SW 1271 (cell line): ENCODE measurements at places on chromosomes 13 and 19.

DNA sequence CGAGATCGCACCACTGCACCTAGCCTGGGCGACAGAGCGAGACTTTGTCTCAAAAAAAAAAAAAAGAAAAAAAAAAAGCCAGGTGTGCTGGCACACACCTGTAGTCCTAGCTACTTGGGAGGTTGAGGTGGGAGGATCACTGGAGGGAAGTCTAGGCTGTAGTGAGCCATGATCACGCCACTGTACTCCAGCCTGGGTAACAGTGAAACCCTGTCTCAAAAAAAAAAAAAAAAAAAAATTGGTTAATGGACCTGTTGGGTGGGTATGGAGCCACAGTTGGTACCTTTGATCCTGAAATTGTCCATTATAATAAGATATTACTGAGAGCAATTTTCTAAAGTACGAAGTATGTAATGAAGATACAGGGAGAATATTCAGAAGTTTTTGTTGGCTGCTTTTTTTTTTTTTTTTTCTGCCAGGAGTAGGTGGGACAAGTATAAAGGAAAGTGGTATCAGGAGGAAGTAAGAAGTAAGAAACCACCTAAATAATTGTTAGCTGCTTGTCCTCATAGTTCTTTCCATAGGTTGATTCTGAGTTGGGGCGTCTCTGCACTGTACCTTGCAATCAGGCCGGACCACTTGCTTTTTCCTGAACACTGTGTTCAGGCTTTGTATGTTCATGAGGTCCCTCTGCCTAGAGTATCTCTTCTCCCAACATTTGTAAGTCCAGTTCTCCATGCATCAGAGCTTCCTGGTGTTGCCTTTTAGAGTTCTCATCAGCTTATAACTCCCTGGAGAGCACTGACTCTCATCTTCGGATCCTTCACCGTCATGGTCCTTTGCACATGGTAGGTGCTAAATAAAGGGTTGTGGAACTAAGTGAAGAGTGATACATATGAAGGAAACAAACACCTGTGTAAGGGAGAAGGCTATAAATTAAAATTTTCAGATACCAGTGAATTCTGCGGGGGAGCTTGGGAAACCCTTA lies 31.7 kb downstream of the ARHGAP35 start:
- no peak for DNase-seq

- DNase-seq: peak; percentile 68
Measured at GRCh38 chr19:12983542-12984142, 11.6 kb upstream of the NFIX start.

DNA sequence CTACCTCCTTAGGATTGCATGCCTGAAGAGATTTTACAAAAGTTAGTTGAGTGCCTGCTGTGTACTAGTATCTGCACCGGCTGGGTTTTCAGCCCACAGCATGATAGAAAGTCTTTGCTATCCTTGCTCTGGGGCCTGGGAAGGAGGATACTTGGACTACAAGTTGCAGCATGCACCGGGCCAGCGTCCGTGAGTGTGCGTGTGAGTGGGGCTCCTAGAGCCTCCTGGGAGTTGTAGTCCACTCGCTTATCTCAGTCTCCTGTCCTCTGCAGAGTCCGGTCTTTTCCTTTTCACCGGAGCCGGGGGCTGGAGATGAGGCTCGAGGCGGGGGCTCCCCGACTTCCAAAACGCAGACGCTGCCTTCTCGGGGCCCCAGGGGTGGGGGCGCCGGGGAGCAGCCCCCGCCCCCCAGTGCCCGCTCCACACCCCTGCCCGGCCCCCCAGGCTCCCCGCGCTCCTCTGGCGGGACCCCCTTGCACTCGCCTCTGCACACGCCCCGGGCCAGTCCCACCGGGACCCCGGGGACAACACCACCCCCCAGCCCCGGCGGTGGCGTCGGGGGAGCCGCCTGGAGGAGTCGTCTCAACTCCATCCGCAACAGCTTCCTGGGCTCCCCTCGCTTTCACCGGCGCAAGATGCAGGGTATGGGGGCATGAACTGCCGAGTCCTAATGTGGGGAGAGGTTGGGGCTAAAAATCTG lies 20.6 kb downstream of the BRSK1 start:
- DNase-seq: no peak

DNA sequence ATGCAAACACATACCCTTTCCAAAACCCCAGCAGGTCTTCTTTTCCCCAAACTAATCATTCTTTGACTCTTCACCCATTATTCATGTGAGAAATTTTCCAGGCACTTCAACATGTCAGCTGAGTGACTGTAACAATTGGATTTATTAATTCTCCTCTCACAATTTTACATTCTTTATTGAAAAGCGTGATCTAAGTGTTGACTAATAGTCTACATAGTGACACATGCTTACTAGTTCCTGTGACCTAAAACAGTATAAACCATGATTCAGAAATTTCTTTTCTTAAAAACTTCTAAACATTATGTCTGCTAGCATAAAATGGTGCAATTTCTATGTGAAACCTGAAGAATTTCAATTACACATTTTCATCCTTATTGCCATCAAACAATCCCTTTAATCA lies 532.3 kb downstream of the GPC5 start:
- DNase-seq: no peak

GRCh38 chr19:47284324-47284899 lies 9.7 kb downstream of the INAFM1 start:
- peak; percentile 44 for DNase-seq
